CD4-positive, CD25-positive, alpha-beta regulatory T cell (primary cell): ENCODE measurements at places on chromosomes 16 and 17.
A peak's percentile ranks its signal among the peaks of the same experiment; 100 is the strongest.

GRCh38 chr17:5234645-5235576 is at the start of gene SCIMP:
TSS of gene SCIMP (minus strand) at chr17:5234860. CDS start at chr17:5234755, 105 bp downstream.
- no peak for DNase-seq

DNA sequence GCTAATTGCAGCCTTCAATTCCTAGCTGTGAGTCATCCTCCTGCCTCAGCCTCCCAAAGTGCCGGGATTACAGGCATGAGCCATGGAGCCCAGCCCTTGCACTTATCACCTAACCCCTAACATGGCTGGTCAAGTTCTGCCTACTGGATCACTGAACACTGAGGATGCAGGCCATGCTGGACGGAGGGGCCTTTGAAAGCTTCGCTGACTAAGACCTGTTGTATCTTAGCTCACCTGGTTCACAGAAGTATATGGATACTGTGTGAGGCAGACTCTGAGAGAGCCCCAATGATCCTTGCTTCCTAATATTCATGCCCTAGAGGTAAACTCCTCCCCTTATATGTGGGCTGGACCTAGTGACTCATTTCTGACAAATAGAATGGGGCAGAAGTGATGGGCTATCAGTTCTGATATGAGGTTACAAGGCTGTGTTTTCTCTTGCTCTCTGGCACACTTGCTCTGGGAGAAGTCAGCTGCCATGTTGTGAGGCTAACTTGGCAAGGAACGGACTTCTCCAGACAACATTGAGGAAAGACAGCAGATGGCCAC is 11.7 kb upstream of the TMIGD1 start:
- no peak for DNase-seq

- DNase-seq: no peak
Observed at GRCh38 chr17:40556198-40556661, 9.0 kb downstream of the CCR7 start.

GRCh38 chr16:89505204-89506112 is 2.7 kb upstream of the SPG7 start:
- peak; percentile 96 for DNase-seq

GRCh38 chr17:81342269-81343070 is 47.4 kb upstream of the SLC38A10 start:
- DNase-seq: no peak

DNA sequence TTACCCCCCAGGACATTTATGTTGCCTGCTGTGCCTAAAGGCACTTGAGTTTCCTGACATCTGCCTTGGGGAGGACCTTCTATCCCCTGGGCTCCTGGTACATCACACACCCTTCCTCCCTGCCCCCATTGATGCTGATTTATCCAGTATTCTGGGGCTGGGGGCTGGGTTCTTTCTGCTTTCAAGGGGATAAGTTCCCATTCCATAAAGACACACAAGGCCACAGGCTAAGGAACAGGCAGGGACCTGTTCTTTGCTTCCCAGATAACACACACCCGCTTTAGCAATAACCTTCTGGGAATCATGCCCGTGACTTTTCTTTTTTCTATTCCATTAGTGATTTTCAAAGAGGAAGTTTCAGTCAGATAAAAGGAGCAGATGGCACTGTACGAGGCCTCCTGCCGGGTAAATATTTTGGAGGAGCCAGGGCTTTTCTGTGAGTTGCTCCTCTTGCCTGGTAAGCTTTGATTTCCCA is 30.6 kb downstream of the CHD9 start:
- DNase-seq: no peak

DNA sequence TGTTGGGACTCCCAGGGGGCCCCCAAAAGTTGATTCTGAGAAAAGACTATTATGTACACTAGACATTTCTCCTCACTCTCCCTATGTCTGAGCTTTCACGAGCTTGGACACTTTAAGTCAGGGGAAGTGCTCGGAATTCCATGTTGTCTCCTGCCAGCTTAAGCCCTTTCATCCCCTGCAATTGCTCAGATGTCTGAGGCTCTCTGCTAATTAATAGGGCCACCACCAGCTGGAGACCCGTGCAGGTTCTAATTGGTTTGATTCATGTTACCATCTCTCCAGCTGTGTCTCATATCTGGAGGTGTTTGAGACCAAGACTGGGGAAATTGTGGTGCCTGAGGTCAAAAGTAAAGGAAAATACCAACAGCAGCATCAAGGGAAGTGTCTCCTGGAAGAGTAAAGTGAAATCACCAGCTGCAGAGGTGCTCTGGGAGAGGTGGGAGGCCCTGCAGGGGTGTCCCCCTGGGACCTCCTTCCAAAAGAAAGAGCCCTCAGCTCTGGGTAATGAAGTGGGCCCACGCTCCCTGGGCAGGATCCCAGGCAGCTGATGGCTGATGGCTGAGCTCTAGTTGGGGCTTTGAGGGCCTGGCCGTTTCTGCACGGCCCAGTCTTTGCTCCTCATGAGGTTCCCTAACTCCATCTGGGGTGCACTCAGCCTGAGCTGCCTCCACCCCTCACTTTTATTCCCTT is 5.8 kb upstream of the UTS2R start:
- DNase-seq: no peak

DNA sequence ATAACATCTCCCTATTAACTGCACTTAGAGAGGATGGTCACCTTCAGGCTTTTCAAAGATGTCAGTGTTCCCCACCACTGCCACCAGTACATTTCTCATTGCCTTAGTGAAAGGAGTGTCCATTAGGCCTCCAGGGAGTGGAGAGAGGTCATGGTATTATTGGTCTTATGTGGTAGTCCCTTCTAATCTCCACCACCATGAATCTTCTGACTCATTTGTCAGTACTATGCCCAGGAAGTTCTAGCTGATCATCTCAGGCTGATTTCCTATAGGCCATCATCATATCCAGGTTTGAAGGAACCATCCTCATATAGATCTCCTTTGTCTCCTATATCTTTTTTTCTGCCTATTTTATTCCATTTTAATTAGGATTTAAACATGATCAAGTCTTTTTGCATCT is 221.5 kb downstream of the CYB561 start:
- no peak for DNase-seq
